ENCODE measurements at places on chromosomes 11 and 22.

DNA sequence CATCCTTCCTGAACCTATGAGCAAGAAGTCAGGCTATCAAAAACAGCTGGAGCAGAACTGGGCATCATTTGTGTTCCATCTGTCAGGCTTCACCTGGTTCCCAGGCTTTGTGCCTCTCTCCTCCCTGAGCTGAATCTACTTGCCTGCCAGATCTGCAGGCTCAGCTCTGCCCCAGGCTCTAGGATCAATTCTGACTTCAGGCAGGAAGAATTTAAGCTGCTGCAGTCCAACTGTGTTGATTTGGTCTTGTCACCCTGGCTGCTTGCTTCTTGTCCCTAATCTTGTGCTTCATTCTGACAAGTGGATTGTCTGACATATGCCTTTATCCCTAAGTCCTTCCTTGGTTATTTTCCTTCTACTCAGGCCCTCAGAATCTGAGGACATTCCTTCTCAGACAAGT is 31.6 kb upstream of the CADM1 start:
- DNase-seq, result no peak

DNA sequence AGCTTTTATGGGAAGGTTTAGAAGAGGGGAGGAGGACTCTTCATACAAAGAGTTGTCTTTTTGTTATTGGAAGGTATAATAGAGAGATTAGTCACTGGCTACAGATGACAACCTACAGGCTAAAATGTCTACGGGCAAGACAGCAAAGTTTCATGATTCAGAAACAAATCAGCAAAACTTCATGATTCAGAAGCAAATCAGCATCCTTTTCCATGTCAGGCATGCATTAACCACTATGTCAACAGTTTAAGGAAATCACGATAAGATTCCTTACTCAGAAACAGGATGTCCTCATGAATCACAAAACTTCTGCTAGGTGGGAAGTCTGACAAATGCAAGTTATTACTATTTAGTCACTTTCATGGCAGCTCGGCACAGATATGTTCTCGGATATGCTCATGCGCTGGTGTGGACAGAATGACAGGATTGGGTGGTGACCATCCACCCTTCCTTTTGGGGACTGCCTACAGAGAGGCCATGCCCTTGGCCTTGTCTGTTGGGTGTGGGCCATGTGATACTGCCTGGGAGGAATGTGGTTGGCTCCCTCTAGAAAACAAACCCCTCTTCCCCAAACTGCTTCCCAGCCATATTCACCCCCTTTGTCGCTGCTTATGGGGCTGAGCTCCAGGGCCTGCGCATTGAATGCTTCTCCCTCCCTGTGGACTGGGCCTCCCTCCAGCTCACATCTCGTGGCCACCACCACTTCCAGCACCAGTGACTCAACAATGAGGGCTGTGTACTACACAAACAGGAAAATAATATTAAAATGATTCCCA is 10.1 kb downstream of the C11orf91 start:
- DNase-seq, result no peak

DNA sequence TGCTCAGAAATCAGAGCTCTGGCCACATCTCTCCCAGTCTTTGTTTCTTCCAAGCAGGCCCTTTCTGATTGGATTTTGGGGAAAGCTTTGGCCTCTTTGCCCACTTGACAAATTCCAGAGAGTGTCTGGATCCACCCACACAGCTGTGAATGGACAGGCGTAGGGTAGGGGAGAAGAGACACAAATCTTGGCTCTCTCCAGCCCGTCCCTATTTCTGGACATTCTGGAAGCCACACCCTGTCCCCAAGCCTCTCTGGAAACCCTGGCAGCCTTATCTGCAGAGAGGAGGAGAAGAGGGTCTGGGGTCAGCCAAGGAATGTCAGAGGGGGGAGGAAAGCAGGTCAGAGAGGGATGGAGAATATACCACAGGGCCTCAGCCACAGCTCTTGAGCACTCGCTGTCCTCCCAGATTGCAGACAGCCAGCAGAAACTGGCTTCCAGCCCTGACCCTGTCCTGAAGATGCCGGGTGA is 59.5 kb upstream of the WNT11 start:
- DNase-seq, result no peak

DNA sequence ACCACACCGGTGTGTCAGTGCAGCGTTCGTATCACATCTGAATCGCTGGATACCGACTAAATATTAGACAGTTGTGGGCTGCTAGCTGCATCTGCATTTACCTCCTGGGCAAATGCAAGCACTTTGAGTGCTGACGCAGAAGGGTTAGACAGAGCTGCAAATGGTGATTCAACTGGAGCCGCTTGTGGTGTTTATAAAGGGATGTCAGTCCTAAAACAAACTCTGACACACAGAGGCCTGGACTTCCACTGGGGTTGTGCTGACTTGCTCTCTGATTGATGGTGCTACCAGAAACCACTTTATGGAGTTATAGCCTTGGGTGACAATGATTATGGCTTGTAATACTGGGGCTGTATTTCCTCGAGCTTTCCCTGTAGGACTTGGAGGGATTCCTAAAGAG is 374.4 kb downstream of the NTM start:
- no peak for DNase-seq

DNA sequence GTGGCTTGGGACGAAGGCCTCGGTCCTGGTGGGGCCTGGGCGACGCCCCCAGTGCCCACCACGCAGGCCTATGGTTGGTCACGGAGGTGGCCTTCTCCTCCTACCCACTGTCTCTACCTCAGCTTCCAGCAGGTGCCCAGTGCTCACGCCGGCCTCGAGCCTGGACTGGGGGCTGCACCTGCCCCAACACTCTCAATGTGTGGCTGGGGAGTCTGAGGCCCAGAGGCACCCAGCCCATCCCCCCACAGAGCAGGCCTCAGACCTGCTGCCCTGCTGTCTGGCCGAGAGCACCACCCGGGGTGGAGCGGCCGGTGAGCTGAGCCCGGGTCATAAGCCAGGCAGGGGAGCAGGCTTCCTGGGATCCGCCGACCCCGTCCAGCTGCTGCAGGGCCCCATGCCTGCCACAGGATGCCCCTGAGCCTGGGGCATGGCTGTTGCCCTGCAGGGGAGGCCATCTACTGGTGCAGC is 28.6 kb upstream of the MUC5AC start:
- no peak for DNase-seq

GRCh38 chr11:76839311-76839710 is 21.4 kb upstream of the ACER3 start:
- DNase-seq, result no peak

DNA sequence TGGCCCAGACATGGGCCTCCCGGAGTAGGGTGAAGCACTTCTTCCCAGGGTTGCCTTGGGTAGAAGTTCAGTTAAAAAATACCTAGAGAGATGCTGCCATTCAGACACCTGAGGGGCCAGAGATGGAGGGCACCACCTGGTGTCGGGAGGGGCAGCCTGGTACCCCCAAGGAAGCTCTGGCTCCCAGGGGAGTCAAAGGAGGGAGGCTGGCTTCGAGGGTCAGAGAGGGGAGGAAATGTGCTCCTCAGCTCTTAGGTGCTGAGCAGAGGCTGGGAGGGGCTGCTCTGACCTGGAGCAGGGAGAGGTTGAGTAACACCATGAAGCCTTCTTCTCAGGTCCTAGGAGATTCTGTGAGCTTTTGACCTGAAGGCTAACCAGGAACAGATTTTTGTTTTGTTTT is 1.1 kb downstream of the USP35 start:
- DNase-seq, result no peak

DNA sequence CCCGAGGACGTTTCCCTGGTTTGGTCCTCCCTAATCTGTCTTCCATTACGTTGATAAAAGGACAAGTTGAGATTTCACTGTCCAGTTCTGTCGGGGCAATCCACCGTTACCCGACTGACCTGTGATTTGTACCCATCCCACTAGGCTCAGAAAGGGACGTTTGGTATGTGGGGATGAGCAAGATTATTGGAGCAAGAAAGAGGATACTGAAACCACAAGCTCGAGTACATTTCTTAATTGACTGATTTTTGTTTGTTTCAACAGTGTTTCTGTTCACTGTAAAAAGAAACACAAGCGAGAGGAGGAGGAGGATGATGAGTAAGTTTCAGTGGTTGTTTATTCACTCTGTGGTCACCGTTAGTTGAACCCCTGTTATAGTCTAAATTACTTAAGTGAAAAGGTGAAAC is 969 bp downstream of the CCDC117 start:
- no peak for DNase-seq

- no peak for DNase-seq
Measured at GRCh38 chr22:38078046-38078840, 5.7 kb downstream of the SLC16A8 start.

DNA sequence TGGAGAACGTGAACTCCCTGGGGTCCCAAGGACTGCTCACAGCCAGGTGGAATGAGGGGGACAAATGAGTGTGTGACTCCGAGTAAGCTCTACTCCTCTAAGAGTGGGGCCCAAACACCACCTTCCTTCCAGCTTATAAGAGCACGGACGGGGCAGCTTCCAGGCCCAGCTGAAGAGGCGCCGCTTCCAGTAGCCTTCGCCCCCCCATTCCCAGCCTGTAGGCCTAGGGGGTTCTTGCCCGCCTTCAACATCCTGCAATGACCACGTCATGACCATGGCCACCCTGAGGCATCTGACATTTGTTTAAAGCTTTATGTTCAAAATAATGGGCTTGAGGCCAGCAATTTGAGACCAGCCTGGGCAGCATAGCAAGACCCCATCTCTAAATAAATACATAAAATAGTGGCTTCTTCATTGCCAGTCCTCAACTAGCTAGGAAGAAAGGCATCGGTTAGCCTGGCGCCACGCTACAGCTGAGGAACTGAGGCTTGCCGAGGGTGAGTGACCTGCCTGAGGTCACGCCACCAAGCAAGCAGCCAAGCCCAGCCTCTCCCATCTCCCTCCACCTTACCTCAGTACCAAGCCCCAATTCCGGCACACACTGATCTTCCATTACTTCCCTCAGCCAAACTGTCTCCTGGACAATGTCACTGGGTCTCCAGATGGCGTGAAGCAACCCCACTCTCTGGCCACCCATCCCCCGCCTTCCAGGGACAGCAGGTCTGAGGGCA is 7.8 kb upstream of the TNFRSF13C start:
- DNase-seq, result no peak

GRCh38 chr22:39319284-39320022 is at the start of gene RPL3:
TSS of gene RPL3 (minus strand) at chr22:39319623. CDS start at chr22:39319597, 26 bp downstream.
- DNase-seq, result peak; percentile 97

- DNase-seq, result no peak
Measured at GRCh38 chr11:60762851-60763691, 6.4 kb downstream of the MS4A15 start.

- no peak for DNase-seq
Measured at GRCh38 chr11:16738947-16739815, 734 bp downstream of the C11orf58 start.

DNA sequence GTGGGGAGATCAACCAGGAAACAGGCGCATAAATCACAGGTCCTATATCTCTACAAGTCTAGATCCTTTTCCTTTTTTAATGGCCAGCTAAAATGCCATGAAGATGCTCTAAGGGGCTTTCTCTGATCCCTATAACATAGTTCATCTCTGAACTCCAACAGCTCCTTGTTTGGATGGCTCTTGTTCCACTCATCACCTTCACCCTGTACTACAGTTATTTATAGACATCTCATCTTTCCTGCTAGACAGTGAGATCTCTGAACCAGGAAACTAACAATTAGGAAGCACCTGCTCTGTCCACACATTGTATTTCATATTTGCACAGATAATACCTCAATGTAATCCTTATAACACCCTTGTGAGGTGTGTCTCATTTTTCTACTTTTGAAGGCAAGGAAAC is 31.6 kb downstream of the KCNA4 start:
- DNase-seq, result no peak

GRCh38 chr11:77175021-77175842 is 47.2 kb downstream of the MYO7A start:
- peak; percentile 24 for DNase-seq

GRCh38 chr11:131776211-131776610 is 405.8 kb downstream of the NTM start:
- DNase-seq, result no peak

- DNase-seq, result no peak
Measured at GRCh38 chr11:93169950-93170561, 27.7 kb downstream of the SLC36A4 start.

DNA sequence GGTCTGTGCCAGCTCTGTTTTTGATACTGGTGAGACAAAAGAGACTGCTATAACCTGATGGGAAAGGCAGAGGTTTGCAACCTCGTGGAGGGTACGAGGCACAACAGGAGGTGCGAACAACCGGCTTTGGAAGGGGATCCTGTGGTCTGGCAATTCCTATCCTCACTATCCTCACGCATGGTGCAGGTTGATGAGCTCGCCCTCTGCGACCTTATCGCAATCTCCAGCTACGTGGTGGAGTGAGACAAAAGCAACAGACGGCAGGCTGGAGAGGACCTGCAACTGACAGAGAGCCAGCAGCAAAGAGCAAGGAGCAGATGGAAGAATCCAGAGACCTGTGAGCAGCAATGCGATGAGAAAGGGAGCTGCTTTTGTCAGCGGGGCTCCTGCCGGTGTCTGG is 47.3 kb upstream of the TSKU start:
- DNase-seq, result no peak
